ENCODE measurements at places on chromosomes 4 and X. TPM values are rescaled to one million over a fixed set of nuclear protein-coding genes. Genes with fewer than 3 reads are reported as not detected.

- DNase-seq = no peak
These were observed 226.8 kb downstream of the CAMK2D start for GRCh38 chr4:113534711-113535110.

DNA sequence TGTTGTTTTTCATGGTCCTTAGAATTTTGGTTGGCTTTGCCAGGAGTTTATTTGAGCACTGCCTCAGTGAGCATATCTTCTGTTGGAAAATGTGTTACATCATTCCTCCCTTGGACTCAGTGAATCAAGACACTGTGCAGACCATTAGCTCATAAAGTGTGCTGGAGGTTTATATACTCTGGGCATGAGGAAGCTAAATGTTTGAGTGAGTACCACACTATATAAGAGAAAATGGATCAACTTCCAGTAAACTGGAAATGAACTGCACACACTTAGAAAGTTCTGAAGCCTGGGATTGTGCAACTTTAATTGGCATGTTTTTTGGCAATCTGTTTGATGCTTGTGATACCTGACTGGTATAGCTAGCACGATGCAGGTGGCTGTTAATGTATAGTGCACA lies 75.9 kb downstream of the LIMCH1 start:
- DNase-seq = no peak

DNA sequence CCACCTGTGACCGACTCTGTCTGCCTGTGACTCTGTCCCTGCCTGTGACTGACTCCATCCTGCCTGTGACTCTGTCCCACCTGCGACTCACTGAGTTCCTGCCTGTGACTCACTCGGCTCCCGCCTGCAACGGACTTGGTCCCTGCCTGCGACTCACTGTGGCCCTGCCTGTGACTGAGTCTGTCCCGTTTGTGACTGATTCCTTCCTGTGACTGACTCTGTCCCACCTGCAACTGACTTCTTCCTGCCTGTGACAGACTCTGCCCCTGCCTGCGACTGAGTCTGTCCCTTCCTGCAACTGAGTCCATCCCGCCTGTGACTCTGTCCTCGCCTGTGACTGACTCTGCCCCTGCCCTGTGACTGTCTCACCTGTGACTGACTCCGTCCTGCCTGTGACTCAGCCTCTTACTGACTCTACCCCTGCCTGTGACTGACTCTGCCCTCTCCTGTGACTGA lies 9.6 kb upstream of the UVSSA start:
- no peak for DNase-seq

Gene PABPC1L2A
- not detected for total RNA-seq

- DNase-seq = no peak
These were observed 128.7 kb downstream of the OPHN1 start for GRCh38 chrX:68304602-68305001.

Data from ureter (tissue), 1 donor.